ENCODE measurements at places on chromosomes 12 and 14.

DNA sequence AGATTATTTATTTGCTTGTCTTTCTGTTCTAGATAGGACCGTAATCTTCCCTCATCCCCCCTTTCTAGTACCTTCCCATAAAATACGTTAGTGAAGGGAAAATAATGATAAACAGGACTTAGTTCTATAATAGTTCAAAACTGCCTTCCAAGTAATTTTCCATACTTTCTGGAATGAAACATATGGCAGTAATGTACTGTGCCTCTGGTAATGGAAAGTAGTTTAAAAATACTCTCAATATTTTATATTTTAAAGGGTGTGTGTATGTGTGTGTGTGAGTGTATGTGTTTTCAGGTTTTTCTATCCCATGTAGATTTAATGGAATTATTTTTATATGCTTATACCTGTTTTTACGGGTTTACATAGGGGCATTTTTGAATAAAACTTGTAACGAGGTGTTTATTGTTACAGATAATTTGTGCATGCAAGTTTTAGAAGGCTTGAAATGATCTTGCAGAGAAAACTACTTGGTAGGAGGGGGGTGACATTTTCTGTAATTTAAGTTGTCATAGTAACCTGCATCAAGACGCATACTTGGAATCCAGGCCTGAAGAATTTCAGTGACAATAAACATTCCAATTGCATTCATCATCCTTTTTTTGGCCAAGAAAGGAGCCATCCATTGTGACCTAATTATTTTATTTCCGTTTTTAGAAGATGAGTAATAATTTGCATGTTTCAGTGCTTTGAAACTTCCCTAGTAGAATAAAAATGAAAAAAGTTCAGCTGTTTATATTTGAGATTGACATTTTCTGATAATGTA, 38.9 kb downstream of the RASSF8 start:
- peak; percentile 74 for DNase-seq

DNA sequence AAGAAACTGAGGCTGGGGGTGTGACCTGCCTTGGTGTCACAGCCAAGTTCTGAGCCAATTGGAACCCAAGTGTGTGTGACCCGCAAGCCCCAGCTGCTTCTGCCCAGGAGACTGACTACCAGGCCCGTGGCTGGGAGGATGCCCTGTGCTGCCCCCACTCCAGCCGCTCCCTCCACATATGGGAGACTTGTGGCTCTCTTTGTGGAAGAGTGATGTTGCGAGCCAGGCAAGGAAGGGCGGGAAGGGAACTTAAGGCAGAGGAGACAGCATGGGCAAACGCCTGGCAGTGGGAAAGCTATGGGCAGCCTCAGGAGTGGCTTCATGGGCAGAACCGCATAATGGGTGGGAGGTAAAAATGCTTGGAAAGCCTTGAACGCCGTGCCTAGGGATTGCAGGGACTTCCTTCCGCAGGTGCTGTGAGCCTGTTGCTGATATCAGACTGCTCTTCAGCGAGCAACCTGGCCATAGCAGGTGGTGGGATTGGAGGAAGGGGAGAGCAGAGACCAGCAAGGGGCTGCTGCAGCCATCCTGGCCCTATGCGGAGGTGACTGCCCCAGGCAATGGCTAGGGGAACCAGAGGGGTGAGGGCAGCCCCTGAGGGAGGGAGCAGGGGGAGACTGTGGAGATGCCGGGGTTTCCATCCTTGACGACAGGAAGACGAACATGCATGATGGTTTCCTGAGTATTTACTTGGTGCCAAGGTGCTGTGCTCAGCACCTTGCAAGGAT, 115.7 kb downstream of the LGMN start:
- DNase-seq: no peak

DNA sequence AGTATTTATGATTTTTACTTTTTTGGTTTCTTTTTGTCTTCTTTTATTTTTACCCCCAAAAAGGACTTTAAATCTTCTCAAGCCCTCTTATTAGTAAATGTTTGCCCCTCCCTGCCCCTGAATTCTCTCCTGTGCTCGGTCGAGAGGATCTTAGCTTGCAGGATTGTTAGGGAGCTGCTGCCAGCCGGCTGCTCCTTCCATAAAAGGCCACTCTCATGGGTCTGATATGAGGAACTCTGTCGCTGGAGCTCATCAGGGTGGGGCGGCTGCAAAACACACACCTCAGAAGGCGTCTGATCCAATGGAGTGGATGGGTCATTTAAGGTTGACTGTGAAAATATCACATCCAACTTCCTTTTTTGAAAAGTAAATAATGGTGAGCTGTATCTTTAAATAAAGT, 8.5 kb downstream of the LTBR start:
- DNase-seq: no peak

GRCh38 chr14:95240859-95241813, 78.6 kb downstream of the CLMN start:
- no peak for DNase-seq

- DNase-seq: no peak
Observed at GRCh38 chr14:87178277-87178676, 814.7 kb downstream of the GALC start.

DNA sequence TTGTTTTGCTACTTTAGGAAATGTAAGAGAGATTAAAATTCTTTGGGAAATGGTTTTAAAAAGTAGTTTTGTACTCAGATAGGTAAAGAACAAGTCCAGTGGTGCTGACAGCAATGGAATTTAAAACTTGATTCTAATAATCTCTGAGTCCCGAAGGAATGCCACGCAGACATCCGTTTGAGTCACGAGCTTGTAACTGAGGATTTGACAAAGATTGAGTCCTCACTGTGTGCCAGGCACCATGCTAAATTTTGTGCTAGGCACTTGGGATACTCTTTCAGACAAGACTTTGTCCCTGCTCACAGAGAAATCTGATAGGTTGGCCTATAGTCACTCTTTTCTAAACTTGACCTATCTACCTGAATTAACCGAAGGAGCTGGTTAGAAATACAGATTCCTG, 12.7 kb downstream of the FLRT2 start:
- DNase-seq: no peak

- DNase-seq: peak; percentile 39
Observed at GRCh38 chr12:89235189-89235993, 116.9 kb downstream of the DUSP6 start.

- no peak for DNase-seq
Observed at GRCh38 chr14:52412426-52412825, 98.3 kb downstream of the PTGER2 start.

- DNase-seq: peak; percentile 18
Observed at GRCh38 chr14:104130974-104131651, 7.3 kb upstream of the KIF26A start.

- peak; percentile 16 for DNase-seq
Observed at GRCh38 chr14:101072531-101072930, 169.0 kb upstream of the RTL1 start.

GRCh38 chr12:50572287-50572686, 67.5 kb downstream of the DIP2B start:
- DNase-seq: peak; percentile 86

GRCh38 chr12:114371733-114372132, 34.2 kb downstream of the TBX5 start:
- DNase-seq: no peak

GRCh38 chr12:4856596-4856995, 53.1 kb upstream of the KCNA1 start:
- DNase-seq: no peak

DNA sequence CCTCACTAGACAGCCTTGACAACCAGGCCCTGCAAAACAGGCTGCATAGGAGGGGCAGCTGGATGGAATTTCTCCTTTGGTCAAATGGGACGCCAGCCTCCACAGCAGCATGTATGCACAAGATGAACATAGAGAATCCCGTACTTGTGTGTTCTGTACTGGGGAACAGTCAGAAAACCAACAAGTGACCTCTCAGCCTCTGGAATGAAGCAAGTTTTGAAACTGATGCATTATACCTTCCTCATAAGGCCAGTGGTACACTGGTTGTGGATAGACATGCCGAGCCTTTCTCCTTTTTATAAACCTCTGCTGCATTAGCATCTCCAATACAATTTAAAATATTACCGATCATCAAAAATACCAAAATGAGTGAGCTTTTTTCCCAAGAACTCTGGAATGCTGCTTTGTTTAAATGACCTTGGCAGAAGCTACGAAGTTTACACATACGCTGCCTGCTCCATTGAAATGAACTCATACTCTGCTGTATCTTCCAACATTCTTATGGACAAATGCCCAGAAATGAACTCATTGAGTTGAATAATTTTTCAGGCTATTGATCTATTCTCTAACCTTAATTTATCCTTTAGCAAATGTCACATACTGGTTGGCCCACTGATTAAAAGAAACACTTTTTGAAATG, 47.6 kb upstream of the FERMT2 start:
- peak; percentile 47 for DNase-seq

DNA sequence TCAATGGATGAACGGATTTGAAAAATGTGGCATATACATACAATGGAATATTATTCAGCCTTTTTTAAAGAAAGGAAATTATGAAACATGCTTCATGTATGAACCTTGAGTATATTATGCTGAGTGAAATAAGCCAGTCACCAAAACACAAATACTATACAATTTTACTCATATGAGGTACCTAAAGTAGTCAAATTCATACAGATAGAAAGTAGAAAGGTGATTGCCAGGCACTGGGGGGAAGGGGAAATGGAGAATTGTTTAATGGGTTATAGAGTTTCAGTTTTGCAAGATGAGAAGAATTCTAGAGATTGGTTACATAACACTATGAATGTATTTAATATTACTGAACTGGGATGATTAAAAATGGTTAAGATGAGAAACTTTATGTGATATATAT, 171.4 kb downstream of the TMTC3 start:
- DNase-seq: no peak

DNA sequence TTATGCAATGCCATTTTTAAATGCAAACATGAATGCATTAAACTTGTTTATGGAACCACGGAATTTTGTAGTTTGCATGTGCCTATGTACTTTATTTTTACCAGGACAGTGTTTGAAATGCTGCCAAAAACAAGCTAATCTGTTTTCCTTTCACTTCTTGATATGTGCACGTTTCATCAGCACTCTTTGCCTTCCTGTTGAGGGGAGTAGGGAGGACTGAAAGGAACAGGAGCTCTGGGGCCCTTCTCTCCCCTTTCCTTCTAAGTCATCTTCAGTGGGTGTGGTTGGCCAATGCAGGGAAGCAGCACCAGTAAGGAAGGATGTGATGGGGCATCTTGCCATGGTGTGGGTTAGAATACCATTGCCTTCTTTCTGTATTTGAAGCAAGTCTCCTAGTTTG, 12.1 kb upstream of the PPP4R4 start:
- DNase-seq: no peak

- DNase-seq: no peak
Observed at GRCh38 chr12:11578461-11578993, 70.9 kb upstream of the ETV6 start.

- no peak for DNase-seq
Observed at GRCh38 chr12:26854031-26854390, 21.0 kb upstream of the ITPR2 start.

- DNase-seq: peak; percentile 16
Observed at GRCh38 chr12:115394496-115395220, 710.7 kb upstream of the TBX3 start.

- DNase-seq: no peak
Observed at GRCh38 chr12:52436000-52436827, 2.0 kb upstream of the KRT75 start.

DNA sequence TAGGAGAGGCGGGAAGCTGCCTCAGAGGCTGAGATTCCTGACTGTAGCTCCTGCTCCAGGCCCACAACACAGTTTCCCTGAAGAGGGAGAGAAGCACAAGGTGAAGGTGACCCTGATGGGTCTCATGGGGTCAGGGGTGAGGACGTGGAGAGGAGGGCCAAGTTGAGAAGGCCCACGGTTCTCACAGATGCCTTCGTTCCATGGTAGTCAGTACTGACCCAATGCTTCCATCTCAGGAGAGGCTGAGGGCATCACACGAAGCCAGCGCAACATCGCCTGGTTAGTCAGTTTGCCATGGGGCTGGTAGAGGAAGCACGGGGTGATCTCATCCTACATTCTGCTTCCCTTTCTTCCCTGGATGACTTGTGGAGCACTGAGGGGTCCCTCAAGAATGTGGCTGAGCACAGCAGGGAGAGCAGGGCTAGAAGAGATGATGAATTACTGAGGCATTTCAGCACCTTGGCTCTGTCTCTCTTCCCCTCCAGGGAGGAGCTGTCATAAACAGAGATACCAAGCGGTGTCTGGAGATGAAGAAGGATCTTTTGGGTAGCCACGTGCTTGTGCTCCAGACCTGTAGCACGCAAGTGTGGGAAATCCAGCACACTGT, 51.9 kb downstream of the GALNT8 start:
- no peak for DNase-seq

DNA sequence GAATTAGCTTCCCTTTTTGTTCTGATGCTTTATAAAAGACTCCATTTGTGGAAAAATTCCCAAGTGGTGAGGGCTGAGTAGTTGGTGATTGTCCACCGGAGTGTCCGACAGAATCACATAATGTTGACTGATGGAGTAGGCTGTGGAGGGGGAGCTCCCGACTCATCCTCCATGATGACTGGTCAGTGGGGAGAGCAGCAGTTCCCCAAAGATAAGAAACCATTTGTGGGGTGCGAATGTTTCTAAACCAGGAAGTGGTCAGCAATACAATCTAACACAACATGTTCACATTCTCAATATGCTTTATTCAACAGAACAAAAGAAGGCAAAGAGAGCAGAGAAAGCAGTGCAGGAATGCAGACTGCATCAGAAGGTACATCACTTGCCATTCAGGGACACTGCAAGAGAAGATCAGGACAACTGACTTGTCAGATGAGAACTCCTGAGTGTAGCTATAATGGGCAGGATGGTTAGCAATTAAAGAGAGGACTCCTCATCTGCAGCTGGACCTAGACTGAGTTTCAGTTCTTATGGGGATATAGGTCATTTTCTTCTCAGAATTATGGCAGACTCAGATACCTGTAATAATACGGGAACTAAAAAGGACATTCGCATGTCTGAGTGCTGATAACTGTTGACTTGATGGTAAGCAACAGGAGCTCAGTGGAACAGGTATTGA, 5.4 kb downstream of the KRT6B start:
- no peak for DNase-seq

DNA sequence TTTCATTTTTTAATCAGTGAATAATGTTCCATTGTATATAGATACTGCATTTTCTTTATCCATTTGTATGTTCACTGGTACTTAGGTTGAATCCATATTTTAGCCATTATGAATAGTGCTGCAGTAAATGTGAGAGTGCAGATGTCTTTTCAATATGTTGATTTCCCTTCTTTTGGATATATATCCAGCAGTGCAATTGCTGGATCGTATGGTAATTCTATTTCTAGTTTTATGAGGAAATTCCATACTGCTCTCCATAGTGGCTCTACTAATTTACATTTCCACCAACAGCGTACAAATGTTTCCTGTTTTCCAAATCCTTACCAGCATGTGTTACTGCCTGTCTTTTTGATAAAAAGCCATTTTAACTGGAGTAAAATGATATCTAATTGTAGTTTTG, 288.5 kb upstream of the GARIN2 start:
- DNase-seq: no peak

- peak; percentile 3 for DNase-seq
Observed at GRCh38 chr14:23727566-23728335, 91.6 kb downstream of the DHRS2 start.

- DNase-seq: no peak
Observed at GRCh38 chr12:101881228-101881627, 3.8 kb downstream of the DRAM1 start.

- DNase-seq: peak; percentile 28
Observed at GRCh38 chr12:15527201-15528080, 205.1 kb downstream of the PTPRO start.
